Mucosa of gallbladder (tissue), 1 donor: ENCODE measurements at places on chromosomes 6 and 20.
A peak's percentile ranks its signal among the peaks of the same experiment; 100 is the strongest.

DNA sequence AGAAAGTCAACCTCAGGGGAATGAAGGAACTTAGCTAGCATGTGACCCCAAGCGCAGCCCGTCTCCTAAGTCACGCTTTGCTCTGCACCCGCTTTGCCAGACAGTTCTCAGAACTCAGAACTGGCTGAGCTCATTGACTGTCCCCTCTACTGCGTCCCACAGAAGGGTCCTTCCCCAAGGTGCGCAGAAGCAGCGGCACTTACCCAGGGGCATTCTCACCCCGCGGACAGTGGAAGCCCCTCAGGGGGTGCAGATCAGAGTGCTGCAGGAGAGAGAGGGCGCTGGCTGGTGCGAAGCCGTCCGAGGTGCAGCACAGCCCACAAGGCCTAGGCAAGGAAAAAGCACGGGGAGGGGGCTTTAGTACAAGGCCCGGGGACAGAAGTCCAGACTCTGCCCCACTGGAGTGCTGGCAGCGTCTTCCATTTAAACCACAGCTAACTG lies 807 bp downstream of the SNHG17 start:
- DNase-seq = no peak

DNA sequence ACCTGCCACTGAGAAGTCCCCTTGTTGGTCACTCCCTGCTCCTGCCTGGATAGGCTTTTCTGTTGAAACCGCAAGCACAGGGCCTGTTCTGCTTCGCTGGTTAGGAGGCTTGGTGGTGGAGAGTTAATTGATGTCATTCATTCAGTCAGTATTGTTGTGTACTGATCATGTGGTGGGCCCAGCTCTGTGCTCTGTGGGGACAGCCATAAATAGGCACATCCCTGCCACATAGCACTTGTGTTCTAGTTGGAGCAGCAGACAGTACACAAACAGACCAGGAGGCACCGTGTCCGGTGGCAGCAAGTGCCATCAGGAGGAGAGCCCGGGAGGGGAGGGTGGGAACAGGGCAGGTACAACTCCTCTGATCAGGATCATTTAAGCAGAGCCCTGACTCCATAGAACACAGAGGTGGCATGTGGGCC lies 155.2 kb upstream of the INSM1 start:
- DNase-seq = no peak

DNA sequence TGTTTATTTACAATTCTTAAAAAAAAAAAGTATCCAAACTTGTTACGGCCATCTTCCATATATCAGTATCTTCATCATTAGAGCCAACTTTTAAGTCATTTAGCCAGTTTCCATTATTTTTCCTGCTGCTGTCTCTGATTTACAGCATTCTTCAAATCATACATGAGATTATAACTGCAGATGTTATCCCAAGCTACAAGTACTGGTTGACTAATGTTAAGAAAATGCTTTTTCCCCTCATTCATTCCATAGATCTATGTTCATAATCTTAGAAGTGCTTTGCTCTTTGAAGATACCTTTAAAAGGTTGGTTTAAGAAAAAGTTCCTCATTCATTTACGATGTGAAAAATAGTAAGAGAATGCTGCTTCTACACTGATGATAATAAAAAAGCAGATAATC lies 158.7 kb downstream of the RNGTT start:
- no peak for DNase-seq

- DNase-seq = no peak
These were observed 148.0 kb downstream of the TTLL2 start for GRCh38 chr6:167472880-167473279.

- no peak for DNase-seq
These were observed 72.0 kb upstream of the F13A1 start for GRCh38 chr6:6392214-6393068.

GRCh38 chr6:149895833-149896271 lies 2.1 kb downstream of the RAET1E start:
- DNase-seq = peak; percentile 38

DNA sequence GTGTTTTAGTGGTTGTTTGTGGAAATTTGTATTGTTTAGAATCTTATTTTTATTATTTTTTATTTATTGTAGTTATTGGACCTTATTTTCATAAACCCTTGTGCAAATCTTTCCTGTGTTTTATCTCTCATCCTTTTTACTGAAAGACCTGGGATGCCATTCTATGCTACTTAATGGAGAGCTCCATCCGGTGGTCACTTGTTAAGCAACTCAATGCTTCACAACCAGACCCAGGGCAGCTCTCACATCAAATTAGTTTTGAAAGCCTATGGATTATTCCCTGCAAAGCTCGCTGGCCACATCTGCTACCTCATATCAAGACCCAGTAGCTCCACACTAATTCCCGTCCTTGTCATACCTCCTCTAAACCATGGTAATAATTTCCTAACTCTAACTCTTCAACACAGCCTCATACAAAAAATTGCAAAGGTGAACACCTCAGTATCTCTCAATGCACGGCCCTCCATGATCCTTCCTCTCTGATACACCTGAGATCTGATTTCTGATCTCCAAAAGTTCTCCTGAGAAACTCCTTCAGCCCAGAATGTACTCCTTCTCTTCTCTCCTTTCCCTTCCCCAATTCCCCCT lies 296.6 kb upstream of the MANEA start:
- no peak for DNase-seq

GRCh38 chr6:46511320-46511719 lies 20.1 kb upstream of the RCAN2 start:
- DNase-seq = no peak

DNA sequence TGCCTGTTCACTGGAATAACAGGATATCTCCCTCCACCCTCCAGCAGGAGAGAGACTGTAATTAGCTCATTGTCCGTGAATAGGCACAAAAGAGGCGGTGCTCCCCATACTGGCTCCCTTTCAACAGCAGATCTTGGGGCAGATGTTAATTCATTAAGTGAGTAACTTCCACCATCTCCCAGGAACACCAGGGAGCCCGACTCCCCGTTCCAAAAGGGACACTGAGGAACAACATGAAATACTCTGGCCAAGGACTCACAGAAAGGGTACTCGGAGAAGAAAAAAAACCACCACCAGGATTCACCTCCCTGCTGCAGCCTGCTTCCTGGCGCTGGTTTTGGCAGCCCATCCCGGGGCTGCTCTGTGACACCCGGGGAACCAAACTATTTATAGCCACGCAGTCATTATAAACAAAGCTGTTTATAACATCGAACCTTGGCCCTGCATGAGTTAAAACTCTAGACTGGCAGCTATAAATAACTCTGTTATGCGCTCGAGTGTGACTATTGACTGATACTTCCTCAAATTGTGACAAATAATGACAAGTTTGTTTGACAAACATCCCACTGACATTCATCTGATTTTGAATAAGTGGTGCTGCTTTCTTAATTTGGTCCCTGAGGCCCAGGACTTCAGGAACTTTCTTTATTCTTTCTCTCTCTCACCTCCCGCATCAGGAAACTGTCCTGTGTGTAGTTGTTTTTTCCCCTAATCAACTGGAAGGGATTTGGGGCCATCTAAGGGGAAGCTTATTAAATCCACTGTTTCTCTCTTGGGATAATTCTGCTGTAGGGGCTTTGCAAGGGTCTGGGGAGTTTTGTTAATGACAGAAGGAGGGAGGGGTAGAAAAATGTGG lies 521.6 kb downstream of the CD83 start:
- DNase-seq = no peak

GRCh38 chr6:6840831-6841291 lies 252.3 kb downstream of the LY86 start:
- DNase-seq = no peak

GRCh38 chr6:138372711-138373463 lies 4.8 kb upstream of the SMIM28 start:
- no peak for DNase-seq

DNA sequence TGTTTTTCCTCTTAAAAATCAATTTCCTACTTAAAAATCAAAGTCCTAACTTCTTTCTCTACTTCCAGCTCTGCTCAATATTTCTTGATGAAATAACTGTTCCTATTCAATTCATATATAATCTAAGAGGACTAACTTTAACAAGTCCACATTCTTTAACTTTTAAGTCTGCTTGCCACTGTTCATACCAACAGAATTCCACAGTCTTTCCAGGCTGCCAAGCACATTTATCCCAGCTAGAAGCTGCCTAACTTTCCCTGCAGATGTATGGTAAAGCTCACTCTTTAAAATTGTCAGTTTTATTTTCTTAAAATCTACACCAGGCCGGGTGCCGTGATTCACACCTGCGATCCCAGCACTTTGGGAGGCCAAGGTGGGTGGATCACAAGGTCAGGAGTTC lies 11.5 kb downstream of the CALHM6 start:
- no peak for DNase-seq

GRCh38 chr6:16229700-16230099 lies 8.7 kb upstream of the GMPR start:
- no peak for DNase-seq

- DNase-seq = no peak
These were observed 713.9 kb downstream of the COL12A1 start for GRCh38 chr6:74491844-74492374.

DNA sequence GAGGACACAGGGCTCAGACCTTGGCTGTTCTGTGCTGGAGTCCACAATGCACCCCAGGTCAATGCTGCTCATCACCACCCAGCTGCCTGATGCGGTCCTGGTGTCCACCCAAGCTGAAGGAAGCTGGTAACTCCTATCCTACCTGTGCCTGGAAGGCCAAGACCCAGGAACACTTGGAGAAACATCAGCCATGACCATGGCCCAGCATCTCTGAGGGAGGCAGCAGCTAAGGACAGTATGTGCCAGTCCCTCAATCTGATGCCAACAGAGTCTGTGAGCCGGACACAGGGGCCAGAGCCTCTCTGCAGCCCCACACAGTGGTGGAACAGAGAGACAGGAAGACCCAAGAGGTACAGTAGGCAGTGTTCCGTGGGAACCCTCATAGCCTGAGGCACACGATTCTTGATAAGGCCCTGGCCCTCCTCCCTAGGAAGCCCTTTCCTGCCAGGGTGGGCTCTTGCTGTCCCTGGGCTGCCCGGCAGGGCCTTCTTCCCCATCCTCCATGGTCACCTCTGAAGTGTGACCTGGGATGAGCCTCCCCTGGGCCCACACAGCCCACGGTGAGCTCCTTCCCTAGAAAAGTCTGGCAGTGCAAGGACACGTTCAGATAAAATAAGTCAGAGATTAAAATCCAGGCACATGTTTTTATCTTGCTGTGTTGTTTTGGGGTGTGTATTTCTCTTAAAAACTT lies 170.7 kb downstream of the THBS2 start:
- DNase-seq = no peak

DNA sequence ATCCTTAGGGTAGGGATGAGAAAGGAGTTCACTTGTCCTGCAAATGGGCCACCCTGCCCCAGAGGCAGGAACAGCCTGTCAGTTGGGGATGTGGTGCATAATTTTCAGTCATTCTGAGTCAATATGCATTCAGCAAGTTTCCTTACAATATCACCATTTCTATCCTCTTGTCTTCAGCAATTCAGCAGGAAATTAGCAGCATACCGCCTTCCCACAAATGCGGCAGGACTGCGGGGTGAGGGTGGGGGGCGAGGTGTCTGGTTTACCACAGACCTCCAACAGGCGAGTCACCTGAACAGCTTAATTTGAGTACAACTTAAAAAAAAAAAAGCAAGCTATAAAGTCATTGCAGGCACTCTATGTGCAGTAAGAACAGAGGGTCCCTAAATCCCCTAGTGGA lies 126.8 kb downstream of the MAP3K7 start:
- DNase-seq = no peak

- DNase-seq = no peak
These were observed 28.7 kb upstream of the NT5E start for GRCh38 chr6:85421181-85421580.

- DNase-seq = no peak
These were observed 313.6 kb upstream of the SULF2 start for GRCh38 chr20:48098866-48099265.

GRCh38 chr6:152435816-152436215 lies 201.3 kb downstream of the SYNE1 start:
- no peak for DNase-seq

- no peak for DNase-seq
These were observed 158.7 kb downstream of the UBE3D start for GRCh38 chr6:82906951-82907350.

DNA sequence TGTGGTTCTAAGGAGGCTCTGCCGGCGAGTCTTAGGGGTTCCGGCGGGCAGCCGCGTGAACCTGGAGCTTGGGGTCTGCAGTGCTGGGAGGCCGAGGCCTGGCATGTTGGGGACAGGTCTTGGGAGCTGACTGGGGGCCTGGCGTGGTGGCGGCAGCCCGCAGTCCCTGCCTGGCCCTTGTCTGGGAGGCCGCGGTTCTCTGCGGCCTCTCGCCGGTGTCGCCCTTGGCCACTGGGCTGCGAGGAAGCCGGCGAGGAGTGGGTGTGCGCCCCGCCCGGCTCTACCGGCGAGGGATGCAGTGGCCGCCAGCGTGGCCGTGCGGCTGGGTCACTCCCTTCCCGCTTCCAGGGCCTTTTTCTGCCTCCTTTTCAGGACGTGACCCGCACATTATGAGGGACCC lies 36.3 kb downstream of the IGF2R start:
- DNase-seq = no peak

- peak; percentile 46 for DNase-seq
These were observed 120.9 kb downstream of the COL12A1 start for GRCh38 chr6:75084872-75085381.

GRCh38 chr20:45359406-45360148 lies 3.4 kb upstream of the SYS1 start:
- DNase-seq = peak; percentile 71

DNA sequence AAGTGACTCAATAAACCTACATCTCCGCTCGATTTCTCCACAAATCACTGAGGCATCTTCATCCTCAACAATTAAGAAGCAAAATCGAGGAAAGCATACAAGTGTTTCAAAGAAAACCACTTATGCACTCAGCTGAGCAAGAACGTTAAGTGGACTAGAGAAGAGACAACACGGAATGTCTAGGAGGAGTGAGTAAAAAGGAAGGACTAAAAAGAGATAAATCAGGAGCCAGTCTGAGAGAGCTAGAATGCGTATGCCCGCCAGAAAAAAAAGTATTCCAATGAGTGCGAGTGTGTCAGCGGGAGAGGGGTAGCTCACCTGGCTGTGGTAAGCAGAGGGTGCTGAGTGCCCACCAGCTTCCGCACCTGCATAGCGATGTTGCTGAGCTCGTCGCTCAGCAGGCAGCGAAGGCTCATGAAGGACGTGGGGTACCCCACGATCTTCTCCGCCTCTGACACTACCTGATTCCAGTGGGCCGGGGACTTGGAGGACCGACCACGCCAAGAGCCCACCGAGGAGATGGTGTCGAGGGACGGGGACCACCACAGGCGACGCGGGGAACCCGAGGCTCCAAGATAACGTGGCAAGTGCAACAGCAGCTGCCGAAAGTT lies 587 bp downstream of the PDSS2 start:
- DNase-seq = peak; percentile 10

- DNase-seq = no peak
These were observed 25.2 kb downstream of the ILRUN start for GRCh38 chr6:34671367-34671766.

- no peak for DNase-seq
These were observed 293.0 kb downstream of the PHF3 start for GRCh38 chr6:63928613-63929012.

GRCh38 chr6:126682440-126682839 lies 342.5 kb downstream of the CENPW start:
- DNase-seq = no peak

- peak; percentile 43 for DNase-seq
These were observed 223.0 kb upstream of the SYNCRIP start for GRCh38 chr6:85865420-85866369.

- no peak for DNase-seq
These were observed 693 bp upstream of the GNAS-AS1 start for GRCh38 chr20:58851221-58851968.

GRCh38 chr20:42987376-42988114 lies 202.2 kb downstream of the PTPRT start:
- no peak for DNase-seq

- DNase-seq = no peak
These were observed 26.4 kb upstream of the BMP5 start for GRCh38 chr6:55901765-55902270.

- no peak for DNase-seq
These were observed 112.3 kb upstream of the RPS6KA2 start for GRCh38 chr6:166739117-166739975.
